Lower leg skin (tissue), 4 donors: ENCODE measurements at places on chromosomes 12 and 14. TPM values are rescaled to one million over a fixed set of nuclear protein-coding genes. Genes with fewer than 3 reads are reported as not detected.

DNA sequence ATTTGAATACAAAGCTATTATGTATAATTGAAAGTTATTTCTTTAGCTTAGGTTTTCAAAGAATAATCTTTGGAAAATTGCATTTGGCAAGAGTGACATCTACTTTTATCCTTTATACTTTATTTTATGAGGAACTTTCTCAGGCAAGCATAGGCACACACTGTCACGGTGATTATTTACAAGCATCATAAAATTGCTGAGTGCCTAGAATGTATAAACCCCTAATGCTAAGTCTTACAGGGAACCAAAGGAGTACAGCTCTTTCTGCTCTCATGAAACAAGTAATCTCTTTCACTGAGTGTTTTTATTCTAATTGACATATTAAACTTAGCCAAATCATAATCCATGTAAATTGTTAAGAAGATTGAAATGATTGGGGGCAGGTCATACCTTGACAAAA is 154.9 kb downstream of the FSCB start:
- no peak for DNase-seq

- no peak for DNase-seq
Measured at GRCh38 chr14:76294876-76295275, 81.1 kb upstream of the ESRRB start.

GRCh38 chr12:2737656-2738241 is 57.0 kb upstream of the FKBP4 start:
- DNase-seq, result no peak

DNA sequence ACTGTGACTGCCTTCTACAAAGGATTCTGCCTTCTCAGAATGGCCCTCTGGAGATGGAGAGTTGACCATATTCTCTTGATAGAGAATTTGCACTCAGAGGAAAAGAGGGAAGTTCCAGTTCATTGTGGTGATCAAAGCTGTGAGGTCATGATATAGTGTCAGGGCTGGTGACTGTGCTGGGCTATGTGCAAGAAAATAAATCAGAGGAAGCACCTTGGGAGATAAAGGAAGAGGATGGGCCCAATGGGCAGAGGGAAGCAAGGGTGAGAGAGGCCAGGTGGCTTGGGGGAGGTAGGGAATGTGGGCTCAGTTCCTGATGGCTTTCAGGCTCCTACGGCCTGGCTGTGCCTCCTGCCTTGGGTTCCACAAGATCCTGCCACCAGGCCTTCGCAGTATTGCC is 145.8 kb downstream of the SLC8A3 start:
- no peak for DNase-seq

GRCh38 chr12:62632411-62632918 is 165.8 kb downstream of the MON2 start:
- peak; percentile 58 for DNase-seq

The PDE3A gene
- total RNA-seq, result 2.3 TPM
